ENCODE measurements at places on chromosomes 7 and 10.

GRCh38 chr7:24334627-24335026 is 50.6 kb downstream of the NPY start:
- no peak for DNase-seq

- DNase-seq = no peak
Observed at GRCh38 chr10:116418389-116418788, 9.3 kb upstream of the PNLIPRP3 start.

GRCh38 chr7:71311576-71311975 is 179.6 kb downstream of the GALNT17 start:
- no peak for DNase-seq

DNA sequence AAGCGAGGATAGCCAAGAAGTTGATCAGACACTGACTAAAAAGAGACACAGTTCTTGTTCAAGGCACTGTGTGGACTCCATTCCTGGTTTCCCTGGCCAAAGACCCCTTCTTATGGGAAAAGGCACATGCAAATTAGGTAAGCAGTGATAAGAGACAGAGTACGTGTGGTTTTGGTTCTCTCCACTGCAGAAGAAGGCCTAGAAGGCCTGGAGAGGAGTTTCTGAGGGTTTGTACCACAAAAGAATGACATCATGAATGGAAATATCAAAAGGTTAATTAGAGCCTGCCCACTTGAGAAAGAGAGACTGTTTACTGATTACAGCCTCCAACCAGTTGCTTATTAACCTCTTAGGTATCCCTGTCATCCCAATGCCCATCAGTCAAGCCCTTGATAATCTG is 137.5 kb downstream of the ZNF365 start:
- DNase-seq = no peak

DNA sequence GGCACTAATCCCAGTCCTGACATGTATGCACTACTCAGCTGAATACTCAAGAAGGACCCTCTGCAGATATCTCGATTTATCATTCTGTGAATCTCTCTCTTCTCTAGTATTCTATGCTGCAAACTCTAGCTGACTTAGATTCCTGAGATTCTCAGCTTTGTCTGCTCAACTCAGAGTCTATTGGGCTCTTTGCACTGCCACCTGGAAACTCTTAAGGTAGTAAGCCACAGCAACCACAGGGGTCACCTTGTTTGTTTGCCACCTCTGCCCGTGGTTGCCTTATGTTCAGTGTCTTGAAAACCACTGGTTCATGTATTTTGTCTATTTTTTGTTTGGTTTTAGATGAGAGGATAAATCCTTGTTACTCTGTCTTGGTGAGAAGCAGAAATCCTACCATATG is 72.9 kb downstream of the SP8 start:
- DNase-seq = no peak

- no peak for DNase-seq
Observed at GRCh38 chr10:91420868-91421267, 10.7 kb downstream of the HECTD2 start.

DNA sequence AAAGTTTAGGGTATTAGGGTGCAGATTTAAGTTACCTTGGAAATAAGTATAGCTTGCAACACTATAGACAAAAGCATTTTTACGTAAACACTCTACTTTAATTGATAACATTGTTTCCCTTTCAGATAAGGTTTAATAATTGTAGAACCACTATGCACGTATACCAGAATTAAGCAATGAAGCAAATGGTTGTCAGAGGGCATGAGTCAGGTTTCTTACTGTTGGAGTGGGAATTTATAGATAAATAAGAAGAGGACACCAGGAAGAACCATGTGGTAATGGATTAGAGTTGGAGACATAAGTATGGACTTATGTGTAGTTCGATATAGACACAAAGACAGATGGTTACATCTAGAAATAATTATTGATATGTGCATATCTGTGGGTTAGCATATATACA is 355.6 kb downstream of the ETV1 start:
- no peak for DNase-seq

DNA sequence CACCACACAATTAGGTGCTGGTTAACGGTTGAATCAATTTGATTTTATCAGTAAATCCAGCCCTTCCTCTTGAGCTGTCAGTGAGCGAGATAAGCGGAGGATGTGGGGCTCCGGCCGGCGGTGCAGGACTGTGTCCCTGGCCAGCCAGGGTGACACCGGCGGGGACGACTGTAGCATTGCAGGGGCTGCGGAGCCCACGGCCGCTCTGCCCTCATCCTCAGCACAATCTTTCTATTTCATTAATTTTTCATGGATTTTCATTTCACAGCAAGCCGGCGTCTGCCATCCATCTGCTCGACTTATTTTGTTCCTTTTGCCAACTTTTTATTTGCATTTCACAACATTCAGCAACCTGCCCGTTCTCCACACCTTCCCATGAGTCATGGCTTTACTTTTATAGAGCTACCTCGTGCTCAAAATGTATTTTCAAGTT is 4.7 kb downstream of the ADARB2 start:
- no peak for DNase-seq

DNA sequence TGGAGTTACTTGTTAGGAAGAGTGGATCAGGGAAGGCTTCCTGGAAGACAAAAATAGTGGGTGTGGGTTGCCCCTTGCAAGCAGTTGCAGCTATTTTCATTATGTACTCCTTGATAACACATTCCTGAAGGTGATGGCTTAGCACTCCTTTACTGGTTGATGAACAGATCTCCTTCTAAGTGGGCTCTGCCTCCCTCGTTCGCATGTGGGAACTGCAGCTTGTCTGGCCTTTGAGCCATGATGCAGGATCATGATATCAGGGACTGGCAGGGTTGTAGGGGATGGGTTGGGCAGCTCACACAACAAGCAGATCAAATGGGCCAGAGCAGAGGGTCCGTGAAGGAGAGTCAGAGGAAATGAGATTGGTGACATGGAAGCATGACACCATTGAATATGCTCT is 28.8 kb upstream of the LRRC4 start:
- DNase-seq = no peak

DNA sequence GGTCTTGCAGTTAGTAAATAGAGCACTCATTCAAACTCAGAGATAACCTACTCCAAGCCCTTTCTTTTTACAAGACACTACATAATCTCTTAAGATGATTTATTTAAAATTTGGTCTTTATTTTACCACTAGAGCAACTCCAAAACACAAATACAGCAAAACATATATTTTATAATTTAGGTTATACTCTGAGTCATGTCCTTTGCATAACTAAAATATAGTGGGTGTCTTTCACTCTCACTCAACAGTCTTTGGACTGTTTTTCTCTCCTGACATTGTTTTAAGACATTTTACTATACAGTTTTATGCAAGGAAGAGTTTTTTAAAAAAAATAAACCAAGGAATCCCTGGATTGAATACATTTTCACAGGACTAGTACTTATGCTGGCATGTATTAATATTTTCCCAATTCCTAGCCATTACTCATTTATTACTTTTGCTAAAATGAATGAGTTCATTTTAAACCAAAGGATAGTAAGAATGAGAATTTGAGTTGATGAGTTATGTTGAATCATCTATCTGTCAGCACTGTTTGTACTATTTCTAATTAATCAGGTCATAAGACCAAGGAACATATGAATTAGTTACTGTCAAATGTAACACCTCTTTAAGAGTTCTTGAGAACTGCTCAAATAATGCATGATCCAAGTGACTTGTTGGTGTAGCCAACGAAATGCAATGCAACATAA is 303.1 kb upstream of the FZD1 start:
- no peak for DNase-seq

- no peak for DNase-seq
Observed at GRCh38 chr10:48800007-48800675, 115.5 kb downstream of the WDFY4 start.

DNA sequence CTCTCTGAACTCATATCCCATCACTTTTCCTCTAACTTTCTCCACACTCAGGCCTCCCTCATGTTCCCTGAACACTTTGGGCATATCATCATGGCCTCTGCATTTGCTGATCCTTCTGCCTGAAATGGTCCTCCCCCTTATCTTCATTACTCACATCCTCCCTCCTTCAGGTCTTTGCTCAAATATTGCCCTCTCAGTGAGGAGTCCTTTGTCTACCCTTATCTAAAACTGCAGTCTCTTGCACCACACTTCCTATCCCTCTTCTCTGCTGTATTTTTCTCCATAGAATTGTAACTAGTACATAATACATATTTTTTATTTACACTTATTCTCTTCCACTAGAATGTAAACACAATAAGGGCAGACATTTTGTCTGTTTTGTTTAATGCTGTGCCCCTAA is 41.7 kb downstream of the DNAJC1 start:
- no peak for DNase-seq

DNA sequence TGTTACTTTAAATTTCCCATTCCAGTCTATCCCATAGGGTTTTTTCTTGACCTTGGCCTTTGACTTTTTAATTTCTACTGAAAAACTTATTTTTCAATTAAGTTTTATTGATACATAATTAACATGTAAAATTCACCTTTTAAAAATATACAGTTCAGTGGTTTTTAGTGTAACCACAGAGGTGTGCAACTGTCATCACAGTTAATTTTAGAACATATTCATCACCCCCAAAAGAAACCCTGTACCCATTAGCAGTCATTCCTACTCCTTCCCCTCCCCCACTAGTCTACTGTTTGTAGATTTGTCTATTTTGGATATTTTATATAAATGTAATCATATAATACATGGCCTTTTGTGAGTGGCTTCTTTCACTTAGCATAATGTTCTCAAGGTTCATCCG is 96.5 kb upstream of the GJD4 start:
- DNase-seq = no peak

DNA sequence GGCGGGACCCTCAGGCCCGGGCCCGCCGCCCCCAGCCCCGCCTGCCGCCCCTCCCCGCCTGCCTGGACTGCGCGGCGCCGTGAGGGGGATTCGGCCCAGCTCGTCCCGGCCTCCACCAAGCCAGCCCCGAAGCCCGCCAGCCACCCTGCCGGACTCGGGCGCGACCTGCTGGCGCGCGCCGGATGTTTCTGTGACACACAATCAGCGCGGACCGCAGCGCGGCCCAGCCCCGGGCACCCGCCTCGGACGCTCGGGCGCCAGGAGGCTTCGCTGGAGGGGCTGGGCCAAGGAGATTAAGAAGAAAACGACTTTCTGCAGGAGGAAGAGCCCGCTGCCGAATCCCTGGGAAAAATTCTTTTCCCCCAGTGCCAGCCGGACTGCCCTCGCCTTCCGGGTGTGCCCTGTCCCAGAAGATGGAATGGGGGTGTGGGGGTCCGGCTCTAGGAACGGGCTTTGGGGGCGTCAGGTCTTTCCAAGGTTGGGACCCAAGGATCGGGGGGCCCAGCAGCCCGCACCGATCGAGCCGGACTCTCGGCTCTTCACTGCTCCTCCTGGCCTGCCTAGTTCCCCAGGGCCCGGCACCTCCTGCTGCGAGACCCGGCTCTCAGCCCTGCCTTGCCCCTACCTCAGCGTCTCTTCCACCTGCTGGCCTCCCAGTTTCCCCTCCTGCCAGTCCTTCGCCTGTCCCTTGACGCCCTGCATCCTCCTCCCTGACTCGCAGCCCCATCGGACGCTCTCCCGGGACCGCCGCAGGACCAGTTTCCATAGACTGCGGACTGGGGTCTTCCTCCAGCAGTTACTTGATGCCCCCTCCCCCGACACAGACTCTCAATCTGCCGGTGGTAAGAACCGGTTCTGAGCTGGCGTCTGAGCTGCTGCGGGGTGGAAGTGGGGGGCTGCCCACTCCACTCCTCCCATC is 82.7 kb downstream of the PAX2 start:
- no peak for DNase-seq

- DNase-seq = no peak
Observed at GRCh38 chr10:62811159-62811875, 4.8 kb downstream of the EGR2 start.

DNA sequence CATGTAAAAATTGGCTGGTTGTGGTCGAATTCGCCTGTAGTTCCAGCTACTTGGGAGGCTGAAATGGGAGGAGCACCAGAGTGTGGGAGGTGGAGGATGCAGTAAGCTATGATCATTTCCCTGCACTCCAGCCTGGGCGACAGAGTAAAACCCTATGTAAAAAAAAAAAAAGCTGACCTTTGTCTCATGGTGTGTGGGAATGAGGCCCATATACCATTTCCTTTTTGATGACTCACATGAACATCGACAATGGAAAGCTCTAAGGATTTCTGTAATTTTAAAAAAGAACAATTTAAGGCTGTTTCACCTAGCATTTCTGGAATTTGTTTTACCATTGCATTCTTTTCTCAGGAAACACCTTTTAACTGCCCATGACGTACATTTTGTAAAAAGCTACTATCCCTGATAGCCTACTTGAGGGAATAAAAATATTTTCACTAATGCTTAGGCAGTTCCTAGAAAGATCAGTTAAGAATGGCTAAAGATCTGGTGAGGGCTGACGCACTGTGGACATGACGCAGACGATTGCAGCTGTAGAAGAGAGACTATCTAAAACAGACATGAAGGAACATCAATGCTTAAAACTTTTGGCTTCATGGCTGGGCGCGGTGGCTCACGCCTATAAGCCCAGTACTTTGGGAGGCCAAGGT is 400.6 kb upstream of the IGFBP3 start:
- DNase-seq = no peak

- no peak for DNase-seq
Observed at GRCh38 chr7:99372275-99373090, 2.0 kb upstream of the ARPC1B start.

DNA sequence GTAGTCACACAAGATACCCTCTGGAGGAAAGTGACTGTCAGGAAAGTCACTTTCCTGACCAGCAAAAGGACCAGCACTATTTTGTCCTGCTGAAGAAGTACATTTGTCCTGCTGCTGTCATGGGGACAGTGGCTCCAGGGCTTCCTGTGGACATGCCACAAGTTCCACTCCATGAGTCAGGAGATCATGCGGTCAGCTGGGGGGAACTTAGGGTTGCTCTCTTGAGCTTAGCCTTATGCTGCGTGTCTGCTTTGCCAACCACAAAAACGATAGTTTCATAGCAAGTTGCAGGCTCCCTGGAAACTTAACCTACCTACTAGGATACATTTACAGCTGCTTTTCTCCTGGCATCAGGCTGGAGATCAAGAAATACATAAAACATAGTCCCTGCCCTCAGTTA is 19.8 kb upstream of the ALOX5 start:
- no peak for DNase-seq

DNA sequence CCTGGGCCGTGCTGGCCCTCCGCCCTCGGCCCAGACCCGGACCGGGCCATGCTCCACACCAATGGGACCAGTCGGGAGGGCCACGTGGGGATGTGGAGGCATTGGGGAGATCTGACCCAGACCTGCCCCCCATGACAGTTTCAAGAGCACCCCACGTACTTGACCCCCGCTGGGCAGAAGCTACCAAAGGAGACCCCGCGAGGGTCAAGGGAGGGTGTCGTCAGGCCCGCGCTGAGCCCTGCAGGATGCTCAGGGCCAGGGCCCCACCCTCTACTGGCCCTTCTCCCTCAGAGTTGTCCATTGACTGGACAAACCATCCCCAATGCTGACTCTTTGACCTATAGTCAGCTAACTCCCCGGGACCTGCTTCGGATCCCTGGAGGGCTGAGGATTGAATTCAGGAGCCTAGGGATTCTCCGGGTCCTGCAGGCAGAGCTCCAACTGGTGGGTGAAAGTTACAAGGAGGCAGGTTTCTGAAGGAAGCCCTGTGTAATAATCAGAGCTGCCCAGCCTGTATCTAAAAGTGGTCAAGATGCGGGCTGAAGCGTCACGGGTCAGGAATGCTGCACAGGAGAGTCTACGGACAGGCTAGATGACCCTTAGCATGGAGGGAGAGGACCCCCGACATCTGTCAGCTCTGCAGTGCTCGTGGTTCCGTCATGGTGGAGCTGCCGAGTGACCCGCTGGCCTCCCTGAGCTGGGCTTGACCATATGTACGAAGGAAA is 498 bp upstream of the CALHM2 start:
- no peak for DNase-seq

All from DMS 273 treated with DMSO at 0.1 percent for 48 hours (cell line).